ENCODE measurements at places on chromosomes 1 and 21.
A peak's percentile ranks its signal among the peaks of the same experiment; 100 is the strongest.

- DNase-seq, result peak; percentile 39
Measured at GRCh38 chr1:43582162-43582566, 51.5 kb downstream of the PTPRF start.

- no peak for DNase-seq
Measured at GRCh38 chr1:43930949-43931275, 2.7 kb upstream of the ARTN start.

DNA sequence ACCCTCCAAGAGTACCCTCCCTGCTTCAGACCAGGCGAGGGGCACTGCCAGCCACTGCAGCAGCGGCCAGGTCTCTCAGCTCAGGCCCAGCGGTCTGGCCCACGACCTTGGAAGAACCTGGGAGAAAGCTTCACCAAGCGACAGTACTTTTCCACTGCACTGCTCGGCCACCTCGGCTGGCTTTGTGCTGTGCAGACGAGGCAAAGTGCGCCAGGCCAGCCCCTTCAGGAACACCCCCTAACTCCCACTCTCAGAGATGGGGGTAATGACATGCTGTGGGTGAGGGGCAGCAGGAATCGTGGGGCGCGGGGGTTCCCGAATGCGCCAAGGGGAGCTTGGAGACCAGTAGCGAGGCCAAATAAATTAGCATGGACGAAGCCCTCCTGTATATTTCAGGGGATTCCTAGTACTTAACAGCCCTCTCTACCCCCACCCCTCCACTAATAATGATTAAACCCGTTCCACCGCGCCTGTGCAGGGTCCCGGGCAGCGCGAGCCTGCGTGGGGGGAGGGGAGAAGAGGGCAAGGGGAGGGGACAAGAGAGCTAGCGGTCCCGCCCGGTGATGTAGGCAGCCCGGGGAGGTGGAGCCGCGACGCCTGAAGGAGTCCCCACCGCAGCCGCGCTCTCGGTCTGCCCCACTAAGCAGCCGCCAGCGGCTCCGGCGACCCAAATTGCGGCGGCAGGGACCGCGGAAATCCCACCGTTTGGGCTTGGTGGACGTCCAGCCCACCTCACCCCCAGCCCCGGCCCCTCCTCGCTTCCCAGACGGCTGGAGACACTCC lies at the start of gene FAM43B:
Gene FAM43B (plus strand): TSS at position 629 of the 783 bp plus-strand sequence. CDS start 401 bp downstream, outside the sequence.
- DNase-seq, result no peak

DNA sequence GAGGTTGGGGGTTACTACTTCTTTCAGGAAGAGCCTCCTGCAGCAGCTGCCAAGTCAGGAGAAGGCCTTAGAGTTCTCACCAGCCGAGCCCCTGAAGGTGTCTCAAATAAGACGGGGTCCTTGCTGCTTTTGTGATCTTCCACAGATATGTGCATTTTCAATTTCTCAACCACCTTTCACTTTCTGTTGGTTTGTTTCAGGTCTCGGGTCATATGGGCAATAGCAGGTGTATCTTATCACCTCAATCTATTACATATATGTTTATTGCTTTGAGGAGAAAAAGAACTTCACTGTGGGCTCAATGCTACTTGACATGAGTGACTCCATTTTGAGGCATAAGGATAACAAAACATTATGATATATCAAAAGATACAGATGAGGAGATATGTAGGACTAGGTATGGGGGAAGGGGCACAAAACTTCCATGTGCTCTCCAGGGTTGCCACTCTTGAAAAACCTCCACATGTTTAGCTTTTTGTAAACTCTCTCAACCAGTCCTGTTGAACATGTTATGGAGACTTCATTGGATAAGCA lies 1171.4 kb upstream of the ADGRL2 start:
- no peak for DNase-seq

- DNase-seq, result no peak
Measured at GRCh38 chr1:176696109-176696508, 233.1 kb downstream of the PAPPA2 start.

GRCh38 chr1:35539824-35540261 lies 17.4 kb downstream of the KIAA0319L start:
- DNase-seq, result no peak

- DNase-seq, result no peak
Measured at GRCh38 chr21:38244885-38245869, 11.6 kb upstream of the KCNJ15 start.

DNA sequence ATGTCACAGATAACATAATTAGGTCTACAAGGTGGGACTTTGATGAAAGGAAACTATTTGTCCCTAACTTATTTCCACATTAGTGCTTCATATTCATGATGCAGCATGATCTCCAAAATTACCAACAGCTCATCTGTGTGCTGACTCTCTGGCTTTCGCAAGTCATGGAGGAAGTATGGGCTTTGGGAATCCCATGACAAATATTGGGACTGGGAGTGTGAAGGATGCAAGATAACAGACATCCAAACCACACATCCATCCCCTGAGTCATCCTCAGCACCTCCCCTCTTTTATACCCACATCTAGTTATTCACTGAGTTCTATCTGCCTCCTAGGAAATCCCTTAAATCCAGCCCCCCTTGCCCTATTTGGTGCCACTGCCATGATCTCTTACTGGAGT lies 102.8 kb upstream of the COL24A1 start:
- no peak for DNase-seq

- no peak for DNase-seq
Measured at GRCh38 chr1:82560566-82560965, 759.8 kb downstream of the ADGRL2 start.

DNA sequence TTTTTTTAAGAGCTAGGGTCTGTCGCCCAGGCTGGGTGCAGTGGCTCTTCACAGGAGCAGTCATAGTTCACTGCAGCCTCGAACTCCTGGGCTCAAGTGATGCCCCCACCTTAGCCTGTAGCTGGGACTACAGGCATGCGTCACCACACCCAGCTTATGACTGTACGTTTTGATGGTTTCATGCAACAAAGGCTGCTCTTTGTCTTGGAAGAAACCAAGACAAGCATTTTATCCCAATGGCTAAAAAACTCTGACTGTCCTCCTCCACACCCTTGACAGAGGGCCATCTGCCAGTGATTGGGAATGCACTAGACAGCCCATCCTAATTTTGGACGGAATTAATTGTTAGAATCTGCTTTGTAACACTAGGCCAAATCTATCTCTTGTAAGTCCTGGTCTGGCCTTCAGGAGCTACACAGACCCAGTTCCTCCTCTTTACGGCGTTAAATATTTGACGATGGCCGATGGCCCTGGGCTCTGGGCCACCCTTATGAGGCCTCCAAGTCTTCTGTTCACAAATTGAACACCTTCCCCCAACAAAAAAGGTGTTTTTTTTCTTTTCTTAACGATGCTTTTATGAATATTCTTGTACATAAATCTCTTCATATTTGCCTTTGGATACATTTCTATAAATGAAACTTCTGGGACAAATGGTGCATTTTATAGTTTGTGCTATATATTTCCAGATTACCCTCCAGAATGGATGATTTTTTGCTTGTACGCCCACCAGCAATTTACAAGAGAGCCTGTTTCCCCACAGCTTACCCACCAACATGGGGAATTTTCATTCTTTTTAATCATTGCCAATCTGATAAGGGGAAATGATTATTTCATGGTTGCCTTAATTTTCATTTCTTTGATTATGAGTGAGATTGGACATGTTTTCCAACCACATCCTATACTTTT lies 104.8 kb upstream of the SLC25A33 start:
- no peak for DNase-seq

All from NCI-H2081 (cell line).